ENCODE measurements at places on chromosomes 16 and 17.

- DNase-seq, result no peak
These were observed 76.9 kb downstream of the WSCD1 start for GRCh38 chr17:6147042-6147441.

DNA sequence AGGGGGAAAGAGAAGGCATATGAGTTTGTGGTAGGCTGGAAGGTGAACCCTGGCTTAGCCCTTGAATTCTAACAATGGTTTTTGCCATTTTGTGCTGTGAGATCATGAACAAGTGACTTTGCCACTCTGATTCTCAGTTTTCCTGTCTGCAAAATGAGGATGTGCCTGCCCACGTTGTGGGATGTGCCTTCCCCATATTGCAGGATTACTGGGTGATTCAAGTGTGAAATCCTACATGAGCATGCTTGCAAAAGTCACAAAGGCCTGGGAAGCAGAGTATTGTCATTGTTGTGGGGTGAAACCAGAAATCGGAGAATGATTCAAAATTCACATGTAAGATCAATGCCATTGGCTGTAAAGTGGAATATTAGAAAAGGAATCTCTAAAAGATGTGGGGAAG is 28.6 kb upstream of the TVP23A start:
- DNase-seq, result no peak

GRCh38 chr16:88387180-88387765 is 4.5 kb downstream of the ZNF469 start:
- no peak for DNase-seq

- DNase-seq, result no peak
These were observed 179.5 kb downstream of the NTN1 start for GRCh38 chr17:9200699-9201359.

DNA sequence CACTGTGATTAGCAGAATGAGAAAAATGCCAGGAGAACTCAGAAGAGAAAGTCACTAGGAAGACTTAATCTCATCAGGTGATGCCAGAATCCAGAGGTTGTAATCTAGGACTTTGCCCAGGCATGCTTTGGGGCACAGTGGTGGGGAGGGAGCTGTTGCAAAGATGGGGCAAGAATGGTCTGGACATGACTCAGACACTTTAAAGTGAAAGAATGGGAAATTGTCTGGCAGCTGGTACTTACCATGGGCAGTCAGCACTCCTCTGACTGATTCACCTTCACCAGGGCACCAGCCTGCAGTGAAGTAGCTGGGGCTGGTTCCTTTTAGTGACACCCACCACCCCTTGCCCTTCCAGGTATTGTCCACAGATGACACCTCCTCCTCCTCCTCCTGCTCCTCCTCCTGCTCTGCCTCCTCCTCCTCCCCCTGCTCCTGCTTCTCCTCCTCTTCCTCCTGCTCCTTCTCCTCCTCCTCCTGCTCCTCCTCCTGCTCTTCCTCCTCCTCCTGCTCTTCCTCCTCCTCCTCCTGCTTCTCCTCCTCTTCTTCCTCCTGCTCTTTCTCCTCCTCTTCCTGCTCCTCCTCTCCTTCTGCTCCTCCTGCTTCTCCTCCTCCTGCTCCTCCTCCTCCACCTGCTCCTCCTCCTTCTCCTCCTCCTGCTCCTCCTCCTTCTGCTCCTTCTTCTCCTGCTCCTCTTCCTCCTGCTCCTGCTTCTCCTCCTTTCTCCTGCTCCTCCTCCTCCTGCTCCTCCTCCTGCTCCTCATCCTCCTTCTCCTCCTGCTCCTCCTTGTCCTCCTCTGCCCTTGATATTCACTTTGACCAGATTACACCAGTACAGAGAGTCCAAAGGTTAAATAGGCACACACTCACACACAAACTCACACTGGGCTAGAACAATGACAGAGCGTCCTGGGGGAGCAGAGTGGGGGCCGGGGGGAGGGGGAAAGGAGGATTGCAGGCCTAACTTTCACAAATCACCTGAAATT is at the start of gene CHD9NB:
Gene CHD9NB, minus strand, starts transcription at position 379 of the 983 bp plus-strand sequence. CDS start 8,739 bp downstream, outside the sequence.
- no peak for DNase-seq

GRCh38 chr17:27756467-27757371 is 43.6 kb downstream of the NOS2 start:
- DNase-seq, result no peak

DNA sequence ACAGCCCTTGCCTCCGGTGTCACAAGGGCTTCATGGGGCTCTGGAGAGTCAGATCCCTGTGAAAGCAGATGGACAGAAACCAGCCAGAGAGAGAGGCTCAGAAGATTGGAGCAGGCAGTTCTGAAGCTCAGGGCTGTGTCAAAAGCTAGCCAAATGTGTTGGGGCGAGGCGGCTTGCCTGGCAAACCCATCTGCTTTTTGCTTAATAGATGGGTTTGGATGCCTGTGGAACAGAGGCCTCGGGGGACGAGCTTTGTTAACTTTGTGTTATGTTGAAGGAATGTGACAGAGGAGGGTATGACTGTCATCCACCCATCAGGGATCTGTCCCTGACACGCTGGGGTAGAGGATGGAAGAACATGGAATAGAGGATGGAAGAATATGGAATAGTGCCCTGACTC is 21.0 kb upstream of the SLC12A3 start:
- DNase-seq, result no peak

GRCh38 chr16:21598701-21599121 is 666 bp upstream of the METTL9 start:
- DNase-seq, result no peak

DNA sequence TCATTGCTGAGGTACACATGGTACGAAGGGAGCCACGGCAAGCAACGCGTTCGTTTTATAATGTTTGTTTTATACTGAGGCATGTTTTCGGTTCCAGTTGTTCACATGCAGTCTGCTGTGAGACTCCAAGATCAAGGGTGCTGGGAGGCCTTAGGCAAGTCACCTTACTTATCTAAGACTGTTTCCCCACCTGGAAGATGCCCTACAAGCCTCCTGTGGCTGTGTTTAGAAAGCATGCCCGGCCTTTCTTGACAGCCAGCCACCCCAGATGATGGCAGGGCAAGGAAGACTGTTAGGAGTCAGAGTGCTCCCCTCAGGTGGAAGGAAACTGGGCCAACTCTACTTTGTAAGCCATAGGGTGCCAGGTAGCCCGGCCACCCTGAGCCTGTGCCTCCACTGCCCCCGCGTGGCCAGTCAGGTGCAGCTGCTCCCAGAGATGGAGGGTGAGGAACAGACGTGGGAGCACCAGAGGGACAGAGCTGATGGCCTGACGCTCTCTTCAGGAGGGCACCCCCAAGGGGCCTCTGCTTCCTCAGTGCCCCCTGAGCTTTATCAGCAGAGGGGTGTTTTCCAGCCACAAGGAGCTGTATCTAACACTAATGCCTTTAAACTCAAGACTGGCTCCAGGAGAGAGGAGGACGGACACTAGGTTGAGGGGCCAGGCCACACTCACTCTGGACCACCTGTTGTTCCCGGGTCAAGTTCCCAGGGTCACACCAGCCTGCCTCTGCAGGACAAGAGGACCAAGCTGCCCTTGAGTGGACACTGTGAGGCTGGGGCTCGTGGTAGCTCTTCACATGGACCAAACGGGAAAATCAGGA is 5.4 kb downstream of the NAT9 start:
- peak; percentile 47 for DNase-seq

GRCh38 chr16:27943766-27944165 is 119.7 kb downstream of the GSG1L start:
- DNase-seq, result no peak

GRCh38 chr17:78527345-78527744 is 49.9 kb downstream of the DNAH17 start:
- DNase-seq, result no peak

GRCh38 chr16:86259499-86259898 is 250.8 kb upstream of the FOXF1 start:
- no peak for DNase-seq

- DNase-seq, result no peak
These were observed 61.4 kb downstream of the ZDHHC7 start for GRCh38 chr16:84949772-84950436.

GRCh38 chr17:30291543-30292285 is at the start of gene BLMH:
Gene BLMH, minus strand, starts transcription at chr17:30291944. Its CDS starts 125 bp downstream, at chr17:30291819.
- peak; percentile 70 for DNase-seq

- DNase-seq, result no peak
These were observed 408.1 kb downstream of the XYLT1 start for GRCh38 chr16:17062676-17063075.

- no peak for DNase-seq
These were observed 13.9 kb upstream of the KIFC3 start for GRCh38 chr16:57815987-57816745.

DNA sequence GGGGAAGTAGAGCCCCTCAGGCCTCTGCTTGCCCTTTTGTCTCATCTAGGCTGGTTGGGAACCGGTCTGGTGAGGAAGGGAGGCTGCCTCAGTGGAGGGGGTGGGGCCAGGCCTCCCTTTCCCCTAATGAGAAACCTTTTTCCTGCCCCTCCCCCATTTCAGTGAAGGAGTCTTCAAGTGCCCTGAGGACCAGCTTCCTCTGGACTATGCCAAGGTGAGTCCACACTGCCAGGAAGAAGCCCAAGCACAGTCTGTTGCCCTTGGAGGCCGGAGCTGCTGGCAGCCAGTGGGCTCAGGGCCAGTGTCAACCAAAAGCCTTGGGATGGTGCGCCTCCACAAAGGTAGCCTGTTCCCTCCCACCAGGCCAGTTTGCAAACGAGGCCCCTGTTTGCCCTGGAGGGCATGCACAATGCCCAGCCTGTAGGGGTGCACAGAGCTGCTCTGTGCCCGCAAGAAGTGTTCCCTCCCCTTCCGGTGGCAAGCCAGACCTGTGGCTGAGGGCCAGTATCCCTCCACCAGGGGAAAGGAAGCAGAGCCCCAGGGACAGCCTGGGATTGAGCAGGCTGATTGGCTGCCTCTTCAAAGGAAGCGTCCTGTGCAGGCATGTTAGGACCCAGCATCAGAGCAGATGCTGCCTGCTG is 3.4 kb downstream of the TRAF4 start:
- no peak for DNase-seq

DNA sequence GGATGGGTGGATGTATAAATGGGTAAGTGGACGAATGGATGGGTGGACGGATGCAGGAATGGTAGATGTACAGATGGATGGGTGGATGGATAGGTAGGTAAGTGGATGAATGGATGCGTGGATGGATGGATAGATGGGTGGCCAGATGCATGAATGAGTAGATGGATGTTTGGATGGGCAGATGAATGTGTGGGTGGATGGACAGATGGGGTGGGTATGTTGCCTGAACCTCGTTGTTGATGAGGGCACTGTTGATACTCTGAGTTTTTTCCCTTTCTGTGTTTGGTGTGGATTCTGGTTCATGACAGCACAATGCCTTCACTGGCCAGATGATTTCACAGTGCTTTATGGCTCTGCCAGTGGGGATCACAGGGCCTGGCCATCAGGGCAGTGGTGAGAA is 208.3 kb downstream of the NPIPB11 start:
- no peak for DNase-seq

- peak; percentile 19 for DNase-seq
These were observed 9.2 kb downstream of the PIGQ start for GRCh38 chr16:578870-579405.

DNA sequence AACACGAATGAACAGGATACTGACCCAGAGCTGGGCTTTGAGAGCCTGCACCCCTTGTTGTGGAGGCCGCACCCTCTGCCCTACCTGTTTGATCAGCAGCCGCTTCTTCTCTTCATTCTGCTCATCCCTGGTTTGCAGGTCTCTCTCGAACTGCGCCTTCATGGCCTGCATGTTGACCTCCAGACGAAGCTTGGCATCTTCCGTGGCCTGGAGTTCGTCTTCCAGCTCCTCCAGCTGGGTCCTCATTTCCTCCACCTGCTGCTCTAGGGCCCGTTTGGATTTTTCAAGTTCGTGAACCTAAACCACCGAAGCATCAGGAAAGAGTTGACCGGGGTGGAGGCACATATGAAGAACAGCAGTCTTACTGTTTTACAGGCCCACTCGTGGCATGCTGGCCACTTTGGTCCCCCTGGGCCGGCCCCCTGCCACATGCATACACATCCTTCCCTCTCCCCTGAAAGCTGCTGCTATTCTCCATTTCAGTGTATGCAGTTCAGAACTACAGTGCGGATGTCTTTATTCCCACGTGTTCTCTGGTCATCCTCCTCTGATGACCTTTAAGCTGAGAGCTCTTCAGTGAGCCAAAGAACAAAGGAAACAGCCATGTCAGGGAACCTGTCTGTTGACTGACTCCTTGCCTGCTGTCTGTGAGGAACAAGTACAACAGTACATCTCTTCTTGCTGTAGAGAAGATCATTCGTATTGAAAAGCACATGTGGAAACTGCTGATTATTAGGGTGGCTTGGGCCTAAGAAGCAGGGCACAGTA is 54.8 kb downstream of the NDEL1 start:
- DNase-seq, result no peak

- peak; percentile 44 for DNase-seq
These were observed 7.5 kb upstream of the NOS2 start for GRCh38 chr17:27807567-27808470.

GRCh38 chr17:82893779-82894178 is 54.0 kb upstream of the ZNF750 start:
- DNase-seq, result no peak

- DNase-seq, result no peak
These were observed 7.5 kb downstream of the HEXIM2 start for GRCh38 chr17:45168991-45169752.

GRCh38 chr17:17641621-17642409 is 39.4 kb upstream of the RAI1 start:
- peak; percentile 63 for DNase-seq

- no peak for DNase-seq
These were observed 1.3 kb upstream of the HELZ start for GRCh38 chr17:67246403-67246652.

DNA sequence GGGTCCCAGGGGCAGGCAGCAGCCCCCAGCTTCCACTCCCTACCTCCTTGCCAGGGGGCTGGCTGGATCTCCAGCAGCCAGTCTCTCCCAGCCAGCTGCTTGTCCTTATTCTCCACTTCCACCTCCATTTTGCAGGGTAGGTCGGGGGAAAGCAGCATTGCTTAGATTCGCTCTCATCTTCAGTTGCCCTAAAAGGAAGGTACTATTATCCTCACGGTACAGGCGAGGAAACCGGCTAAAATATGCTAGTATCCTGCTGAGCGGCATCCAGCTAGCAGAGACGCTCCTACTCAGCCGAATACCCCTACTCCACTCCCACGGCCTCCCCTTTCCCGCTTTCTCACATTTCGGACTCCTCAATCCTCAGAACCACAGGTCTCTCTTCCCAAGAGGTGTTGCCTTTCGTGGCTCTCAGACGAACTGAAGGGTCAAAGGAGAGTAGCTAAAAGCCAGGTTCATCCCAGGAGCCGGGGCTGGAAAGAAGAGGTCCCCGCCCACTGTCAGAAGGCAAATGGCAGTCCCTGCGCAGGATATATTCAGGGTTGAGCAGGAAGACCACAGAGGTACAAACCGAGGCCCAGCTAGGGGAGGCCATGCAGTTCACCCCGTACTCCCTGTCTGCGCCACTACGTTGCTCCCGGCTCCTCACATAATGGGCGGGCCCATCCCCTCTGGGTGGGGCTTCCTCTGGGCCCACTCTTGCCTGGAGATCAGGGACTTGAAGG is 1.7 kb upstream of the RAB11FIP4 start:
- no peak for DNase-seq

Measured in stimulated activated CD8-positive, alpha-beta memory T cell treated with anti-CD3 and anti-CD28 coated beads, Interleukin-15, amount 100 ng/mL, for 4 hours (primary cell).